Right ventricle myocardium superior (tissue), 1 donor: ENCODE measurements at places on chromosomes 6 and 20.

DNA sequence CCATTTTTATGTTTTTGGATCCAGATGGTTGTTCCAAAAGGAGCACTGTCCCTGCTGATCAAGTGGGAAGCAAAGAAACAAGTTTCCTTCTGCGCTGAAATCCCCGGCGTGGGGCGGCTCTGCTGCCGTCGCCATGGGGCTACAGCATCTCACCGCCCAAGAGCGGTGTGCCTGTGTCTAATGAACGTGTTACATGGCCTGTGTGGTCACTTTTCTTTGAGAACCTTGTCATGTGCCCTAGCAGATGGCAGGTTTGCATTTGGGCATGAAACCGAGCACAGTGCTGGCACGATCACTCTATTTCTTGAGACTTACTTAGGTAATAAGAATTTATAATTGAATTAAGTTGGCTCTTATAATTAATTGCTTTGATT is 51.9 kb downstream of the ZDHHC14 start:
- DNase-seq, result no peak

DNA sequence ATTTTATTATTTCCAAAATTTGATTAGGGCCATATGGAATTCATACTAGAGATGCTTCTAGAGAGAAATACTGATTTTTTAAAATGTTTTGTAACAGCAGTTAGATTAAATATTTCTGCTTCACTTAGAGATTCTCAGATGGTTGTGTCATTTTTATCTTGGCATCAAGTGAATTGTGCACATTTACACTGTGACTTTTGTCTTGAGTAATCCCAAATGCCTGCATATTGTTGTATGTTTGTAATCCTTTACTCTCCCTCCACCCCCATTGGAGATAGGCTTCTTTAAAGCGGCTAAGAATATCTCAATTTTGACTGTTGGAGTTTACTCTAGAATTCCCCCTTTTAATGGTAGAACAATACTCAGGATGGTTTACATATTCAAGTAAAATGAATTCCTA is 19.0 kb downstream of the STX16 start:
- DNase-seq, result no peak

DNA sequence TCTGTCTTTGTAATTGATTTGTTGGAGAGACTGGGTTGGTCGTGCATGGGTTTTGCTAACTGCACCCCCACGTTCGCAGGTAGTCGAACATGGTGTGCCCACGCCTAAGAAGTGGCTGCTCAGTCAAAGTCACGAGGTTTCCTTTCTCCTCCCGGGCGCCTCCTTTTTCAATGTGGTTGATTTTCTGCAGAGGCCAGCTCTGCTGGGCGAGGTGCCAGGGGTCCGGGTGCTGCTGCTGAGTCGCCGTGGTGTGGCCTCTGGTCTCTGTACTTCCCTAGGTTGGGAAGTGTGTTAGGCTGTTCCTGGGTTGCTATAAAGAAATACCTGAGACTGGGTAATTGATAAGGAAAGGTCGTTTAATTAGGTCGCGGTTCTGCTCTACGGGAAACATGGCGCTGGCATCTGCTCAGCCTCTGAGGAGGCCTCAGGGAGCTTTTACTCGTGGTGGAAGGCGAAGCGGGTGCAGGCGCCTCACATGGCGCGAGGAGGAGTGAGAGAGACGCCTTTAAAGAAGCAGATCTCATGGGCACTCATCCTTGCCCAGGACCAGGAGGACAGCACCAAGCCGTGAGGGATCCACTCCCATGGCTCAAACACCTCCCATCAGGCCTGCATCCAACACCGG is 14.1 kb downstream of the OSBPL2 start:
- DNase-seq, result no peak

GRCh38 chr6:129340983-129341382 is 369.0 kb downstream of the ARHGAP18 start:
- DNase-seq, result peak; percentile 47

GRCh38 chr20:10047427-10047826 is 12.6 kb downstream of the ANKEF1 start:
- DNase-seq, result no peak

GRCh38 chr20:50728981-50729874 is 2.2 kb upstream of the PARD6B start:
- no peak for DNase-seq

DNA sequence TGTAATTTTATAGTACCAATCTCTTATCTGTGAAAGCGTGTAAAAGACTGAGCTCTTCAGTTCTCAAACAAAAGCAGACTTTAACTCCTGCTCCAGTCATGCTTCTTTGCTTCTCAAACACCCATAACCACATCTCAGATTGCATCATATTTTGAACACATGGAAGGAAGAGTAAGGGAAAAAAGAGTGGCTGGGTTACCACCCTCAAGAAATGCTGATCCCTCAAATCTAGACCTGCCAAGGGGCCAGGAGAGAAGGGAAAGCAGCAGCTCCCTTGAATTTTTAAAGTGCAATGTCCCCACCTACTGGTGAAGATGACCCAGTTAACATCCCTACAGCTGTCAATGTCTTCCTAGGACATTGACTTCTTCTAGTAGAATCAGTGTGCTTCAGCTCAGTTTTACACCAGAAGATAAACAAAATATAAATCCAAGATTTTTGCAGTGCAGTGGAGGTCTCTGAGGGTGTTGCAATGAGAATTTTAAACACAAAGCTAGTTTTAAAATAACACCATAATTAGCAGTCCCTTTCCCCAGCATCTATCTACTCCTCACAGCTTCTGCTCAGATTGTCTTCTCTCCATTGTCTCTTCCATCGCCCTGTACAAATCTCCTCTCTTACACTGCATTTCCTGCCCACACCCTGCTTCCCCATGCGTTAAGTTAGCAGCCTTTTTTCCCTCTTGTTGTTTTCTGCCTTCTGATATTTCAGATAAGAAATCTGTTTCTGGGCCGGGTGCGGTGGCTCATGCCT is 22.6 kb upstream of the HLA-DQB2 start:
- no peak for DNase-seq

GRCh38 chr6:158649289-158650143 is at the start of gene SYTL3:
TSS of gene SYTL3 (plus strand) at chr6:158650054. CDS start at chr6:158663269, 13,215 bp downstream.
- DNase-seq, result peak; percentile 70

DNA sequence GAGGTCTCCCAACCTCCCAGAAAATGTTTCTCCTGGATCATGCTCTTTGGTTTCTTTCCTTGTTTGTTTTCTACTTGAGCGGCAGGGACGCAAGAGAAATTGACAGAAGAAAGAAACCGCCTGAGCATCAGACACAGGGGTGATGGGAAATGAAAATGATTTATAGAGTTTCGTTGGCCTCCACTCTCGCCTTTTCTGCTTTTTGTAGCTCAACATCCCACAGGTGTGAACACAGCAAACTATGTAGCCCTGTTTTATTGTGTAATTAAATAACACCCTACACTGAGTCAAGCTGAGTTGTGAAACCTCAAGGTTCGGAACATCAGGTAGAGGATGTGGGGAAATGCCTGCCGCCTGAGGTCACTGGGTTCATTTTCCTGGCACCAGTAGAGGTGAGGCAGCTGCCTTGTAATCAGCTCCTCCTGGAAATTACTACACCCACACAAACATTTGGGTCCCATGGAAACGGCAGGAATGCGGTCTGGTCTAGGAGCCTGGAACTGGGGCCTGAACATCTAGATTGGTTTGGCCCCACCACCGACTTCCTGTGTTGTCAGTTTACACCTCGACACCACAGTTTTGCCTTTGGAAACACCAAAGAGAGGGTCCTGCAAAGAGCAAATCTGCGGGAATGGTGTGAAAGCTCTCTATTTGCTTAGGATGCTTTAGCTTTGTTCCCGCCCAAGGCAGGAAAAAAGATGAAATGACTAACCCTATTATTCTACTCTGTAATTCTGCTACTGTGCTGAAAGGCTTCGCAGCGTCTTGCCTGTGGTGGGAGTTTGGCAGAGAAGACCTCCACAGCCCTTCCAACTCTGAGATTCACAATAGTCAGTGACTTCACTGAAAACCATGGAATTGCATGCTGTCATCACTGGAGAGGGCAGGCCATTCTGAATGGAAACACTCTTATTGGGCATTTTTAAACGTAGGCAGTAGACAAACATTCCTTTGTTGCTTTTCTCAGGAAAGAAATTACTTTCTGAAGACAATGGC is 53.0 kb downstream of the ADAT2 start:
- no peak for DNase-seq

DNA sequence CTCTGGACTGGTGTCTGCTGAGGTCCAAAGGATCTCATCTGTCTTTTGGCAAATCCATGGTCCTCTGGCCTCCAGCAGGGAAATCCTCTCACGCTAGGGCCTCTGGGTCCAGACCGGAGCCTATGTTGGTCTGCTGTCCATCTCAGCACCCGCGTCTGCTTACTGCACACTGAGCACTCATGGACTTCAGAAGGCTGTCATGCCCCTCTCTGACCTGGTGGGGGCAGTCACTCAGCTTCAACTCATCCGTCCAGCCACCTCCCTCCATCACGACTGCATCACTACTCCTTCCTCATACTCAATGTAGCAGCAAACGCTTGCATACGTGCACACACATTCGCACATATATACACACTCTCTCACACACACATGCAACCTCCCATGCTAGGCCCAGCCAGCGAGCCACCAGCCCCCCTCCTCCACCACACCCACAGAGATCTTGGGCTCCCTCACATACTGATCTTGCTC is 33.3 kb downstream of the GABRR2 start:
- DNase-seq, result no peak

- DNase-seq, result no peak
Observed at GRCh38 chr20:15240801-15241200, 903.4 kb upstream of the FLRT3 start.

DNA sequence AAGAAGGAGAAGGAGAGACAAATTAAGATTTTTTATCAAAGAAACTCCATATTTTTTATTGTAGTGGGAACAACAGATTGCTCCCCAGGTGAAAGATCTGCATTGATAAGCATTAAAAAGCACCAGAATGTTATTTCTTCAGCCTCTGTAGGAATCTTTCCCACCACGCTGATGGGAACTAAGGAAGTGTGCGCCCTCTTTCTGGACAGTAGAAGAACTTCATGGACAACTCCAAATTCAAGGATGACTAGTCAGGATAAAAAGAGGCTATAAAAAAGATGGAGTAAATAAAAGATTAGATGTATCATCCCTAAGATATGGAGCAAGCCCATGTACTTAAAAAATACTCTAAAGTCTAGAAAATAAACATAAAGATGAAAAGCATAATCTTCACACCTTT is 45.8 kb upstream of the PAK5 start:
- no peak for DNase-seq

GRCh38 chr6:67252663-67253062 is 1382.4 kb upstream of the ADGRB3 start:
- DNase-seq, result no peak

DNA sequence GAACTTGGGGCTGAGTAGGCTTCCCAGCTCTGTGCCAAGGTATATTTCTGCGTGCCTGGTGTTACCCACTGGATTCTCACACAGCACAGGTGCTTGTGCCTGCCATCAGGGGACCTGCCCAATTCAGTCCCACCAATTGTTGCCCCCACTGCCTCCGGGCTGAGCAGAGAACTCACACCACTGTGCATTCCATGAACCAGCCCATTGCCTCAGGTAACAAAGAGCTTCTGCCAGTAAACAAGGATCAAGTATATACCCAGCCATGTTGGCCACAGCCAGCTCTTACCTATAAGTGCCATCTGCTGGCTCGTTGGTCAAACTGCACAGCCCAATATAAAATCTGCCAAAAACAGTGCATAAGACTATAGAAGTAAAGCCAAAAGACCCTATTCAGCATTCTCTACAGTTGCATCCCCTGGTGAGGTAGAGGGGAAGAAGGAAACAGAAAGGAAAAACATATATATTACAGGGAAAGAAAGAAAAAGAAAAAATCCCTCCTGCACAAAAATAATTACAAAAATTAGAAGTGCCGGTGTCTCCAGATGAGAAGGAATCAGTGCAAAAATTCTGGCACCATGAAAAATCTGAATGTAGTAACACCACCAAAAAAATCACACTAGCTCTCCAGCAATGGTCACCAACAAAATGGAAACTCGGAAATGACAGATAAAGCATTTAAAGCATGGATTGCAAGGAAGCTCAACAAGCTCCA is 241.4 kb downstream of the IBTK start:
- DNase-seq, result no peak

- DNase-seq, result no peak
Observed at GRCh38 chr6:17984812-17985670, 2.4 kb downstream of the KIF13A start.

DNA sequence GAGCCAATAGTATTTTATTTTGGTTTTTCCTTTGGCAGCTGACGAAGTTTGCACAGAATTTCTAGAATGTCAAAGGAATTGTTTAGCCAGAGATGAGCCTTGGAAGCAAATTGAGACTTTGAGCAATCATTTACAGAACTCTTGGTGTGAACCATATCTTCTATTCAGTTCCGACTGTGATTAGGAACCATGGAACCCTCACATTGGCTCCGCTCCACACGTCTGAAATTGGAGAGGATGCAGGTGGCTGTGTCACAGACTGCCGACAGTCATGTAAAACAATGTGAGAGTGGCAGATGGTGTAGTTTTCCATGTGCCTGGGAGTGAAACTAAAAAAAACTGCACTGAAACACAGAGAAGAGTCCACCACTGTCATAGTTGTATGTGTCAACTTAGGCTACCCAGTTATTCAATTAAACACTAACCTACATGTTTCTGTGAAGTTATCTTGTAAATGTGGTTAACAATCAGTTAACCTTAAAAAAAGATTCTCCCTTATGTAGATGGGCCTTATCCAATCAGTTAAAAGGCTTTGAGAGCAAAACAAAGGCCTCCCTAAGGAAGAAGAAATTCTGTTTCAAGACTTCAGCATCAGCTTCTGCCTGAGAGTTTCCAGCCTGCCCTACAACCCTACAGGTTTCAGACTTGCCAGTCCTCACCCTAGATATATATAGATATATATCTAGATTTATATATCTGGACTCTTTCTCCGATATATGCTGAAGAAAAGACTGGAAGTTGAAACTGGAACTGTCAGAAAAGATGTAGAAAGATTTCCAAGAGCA is 3.3 kb upstream of the HMGN4 start:
- DNase-seq, result no peak

DNA sequence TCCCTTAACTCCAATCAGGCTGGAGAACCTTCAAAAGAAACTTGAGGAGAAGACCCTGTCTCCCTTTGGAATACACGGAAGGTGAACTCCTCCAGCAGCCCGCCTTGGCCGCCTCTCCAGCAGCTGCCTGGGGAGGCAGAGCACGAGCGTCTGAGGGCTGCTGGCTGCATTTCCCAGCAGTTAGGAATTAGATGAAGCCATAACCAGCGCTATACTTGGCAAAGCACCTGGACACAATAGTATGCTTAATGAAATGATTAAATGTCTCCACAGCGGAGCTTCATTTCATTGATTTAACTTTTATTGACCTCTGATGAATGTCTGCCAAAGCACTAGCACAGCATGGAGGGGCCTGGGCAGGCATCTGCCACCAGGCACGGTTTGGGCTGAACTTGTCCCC is 73.5 kb downstream of the TMEM242 start:
- no peak for DNase-seq
